ENCODE measurements at places on chromosomes 6 and 20.

GRCh38 chr20:13325033-13325432 lies 104.0 kb downstream of the ISM1 start:
- DNase-seq, result no peak

DNA sequence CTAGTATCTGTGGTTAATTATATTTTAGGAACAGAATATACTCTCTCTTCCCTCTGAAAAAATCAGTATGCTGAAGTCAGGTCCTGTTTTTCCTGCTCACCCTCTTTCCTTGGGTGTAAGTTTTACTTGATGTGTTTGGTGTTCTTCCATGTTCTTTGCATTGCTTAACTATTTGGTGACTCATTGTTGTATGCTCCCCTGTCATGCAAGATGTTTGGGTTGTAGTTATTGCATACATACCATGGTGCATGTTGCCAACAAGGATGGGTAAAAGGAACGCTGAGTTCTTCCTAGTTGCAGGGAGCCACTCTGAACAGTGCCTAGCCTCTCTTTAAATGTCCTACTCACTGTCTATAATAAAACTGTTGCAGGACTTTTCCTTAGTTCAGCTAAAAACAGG lies 207.9 kb upstream of the LAMP5 start:
- no peak for DNase-seq

GRCh38 chr20:52201395-52201794 lies 9.8 kb upstream of the ZFP64 start:
- DNase-seq, result no peak

- no peak for DNase-seq
These were observed 265.9 kb upstream of the FERMT1 start for GRCh38 chr20:6388671-6389197.

GRCh38 chr6:69343851-69344250 lies 453.0 kb downstream of the LMBRD1 start:
- no peak for DNase-seq

DNA sequence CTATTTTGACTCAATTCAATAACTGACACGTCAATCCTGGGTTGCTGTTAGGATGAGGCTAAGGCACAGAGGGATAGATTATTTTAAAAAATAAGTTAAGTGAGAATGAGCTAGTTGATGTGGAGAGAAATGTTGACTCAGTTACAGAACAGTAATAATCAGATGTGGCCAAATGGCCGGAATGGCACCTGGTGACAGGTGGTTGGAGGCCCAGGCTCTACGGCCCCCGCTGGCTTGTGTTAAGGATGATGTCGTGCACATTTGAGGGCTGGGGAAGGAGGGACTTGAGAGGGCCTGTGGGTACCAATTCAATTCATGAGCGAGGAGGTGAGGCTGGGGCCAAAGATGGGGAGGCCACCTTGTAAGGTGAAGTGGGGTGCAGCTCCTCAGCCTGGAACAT lies 31.7 kb downstream of the APCDD1L start:
- no peak for DNase-seq

- no peak for DNase-seq
These were observed 3.0 kb downstream of the THBS2 start for GRCh38 chr6:169250660-169251059.

GRCh38 chr6:110018486-110018885 lies 40.4 kb downstream of the GPR6 start:
- no peak for DNase-seq

- no peak for DNase-seq
These were observed 586.1 kb downstream of the RNF144B start for GRCh38 chr6:18973251-18973650.

DNA sequence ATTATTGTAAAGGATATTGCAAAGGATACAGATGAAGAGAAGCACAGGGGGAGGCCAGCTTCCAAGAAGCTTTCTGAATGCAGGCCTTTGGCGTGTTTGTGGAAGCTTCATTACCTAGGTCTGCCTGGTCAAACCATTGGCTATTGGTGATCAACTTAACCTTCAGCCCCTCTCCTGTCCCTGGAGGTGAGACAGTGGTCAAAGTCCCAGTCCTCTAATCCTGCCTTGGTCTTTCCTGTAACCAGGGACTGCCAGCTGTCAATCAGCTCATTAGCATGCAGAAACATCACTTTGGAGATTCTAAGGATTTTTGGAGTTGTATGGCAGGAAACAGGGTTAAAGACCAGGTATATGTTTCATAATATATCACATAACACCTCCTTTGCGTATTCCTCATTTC lies 13.0 kb downstream of the RIN2 start:
- no peak for DNase-seq

DNA sequence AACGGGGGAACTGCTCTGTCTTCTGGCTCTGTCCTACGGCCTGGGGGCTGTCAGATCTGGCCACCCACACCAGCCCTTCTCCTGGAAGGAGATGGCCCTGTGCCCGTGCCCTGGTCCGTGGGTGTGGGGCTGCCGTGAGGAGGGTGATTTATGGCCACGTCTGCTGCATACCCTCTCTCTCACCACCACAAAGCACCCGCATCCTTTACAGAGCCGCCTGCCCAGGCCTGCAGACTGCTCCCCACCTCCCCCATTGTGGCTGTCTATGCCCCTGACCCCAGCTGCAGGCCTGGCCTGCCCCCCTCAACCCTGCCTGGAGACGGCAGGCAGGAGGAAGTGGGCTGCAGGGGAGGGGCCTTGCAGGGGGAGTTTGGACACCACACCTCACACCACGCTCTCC lies 72.7 kb upstream of the GATA5 start:
- no peak for DNase-seq

GRCh38 chr20:39042279-39043150 lies 80.4 kb downstream of the DHX35 start:
- no peak for DNase-seq

GRCh38 chr6:129494099-129494498 lies 215.9 kb downstream of the ARHGAP18 start:
- no peak for DNase-seq

GRCh38 chr6:16804546-16805242 lies 43.4 kb upstream of the ATXN1 start:
- no peak for DNase-seq

DNA sequence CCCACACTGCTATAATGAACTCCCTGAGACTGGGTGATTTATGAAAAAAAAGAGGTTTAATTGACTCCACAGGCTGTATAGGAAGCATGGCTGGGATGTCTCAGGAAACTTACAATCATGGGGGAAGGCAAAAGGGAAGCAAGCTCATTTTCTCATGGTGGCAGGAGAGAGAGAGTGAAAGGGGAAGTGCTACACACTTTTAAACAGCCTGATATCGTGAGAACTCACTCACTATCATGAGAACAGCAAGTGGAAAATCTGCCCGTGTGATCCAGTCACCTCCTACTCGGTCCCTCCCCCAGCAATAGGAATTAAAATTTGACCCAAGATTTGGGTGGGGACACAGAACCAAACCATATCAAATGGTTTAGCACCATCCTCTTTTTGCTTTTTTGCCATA lies 116.6 kb upstream of the CEP162 start:
- no peak for DNase-seq

DNA sequence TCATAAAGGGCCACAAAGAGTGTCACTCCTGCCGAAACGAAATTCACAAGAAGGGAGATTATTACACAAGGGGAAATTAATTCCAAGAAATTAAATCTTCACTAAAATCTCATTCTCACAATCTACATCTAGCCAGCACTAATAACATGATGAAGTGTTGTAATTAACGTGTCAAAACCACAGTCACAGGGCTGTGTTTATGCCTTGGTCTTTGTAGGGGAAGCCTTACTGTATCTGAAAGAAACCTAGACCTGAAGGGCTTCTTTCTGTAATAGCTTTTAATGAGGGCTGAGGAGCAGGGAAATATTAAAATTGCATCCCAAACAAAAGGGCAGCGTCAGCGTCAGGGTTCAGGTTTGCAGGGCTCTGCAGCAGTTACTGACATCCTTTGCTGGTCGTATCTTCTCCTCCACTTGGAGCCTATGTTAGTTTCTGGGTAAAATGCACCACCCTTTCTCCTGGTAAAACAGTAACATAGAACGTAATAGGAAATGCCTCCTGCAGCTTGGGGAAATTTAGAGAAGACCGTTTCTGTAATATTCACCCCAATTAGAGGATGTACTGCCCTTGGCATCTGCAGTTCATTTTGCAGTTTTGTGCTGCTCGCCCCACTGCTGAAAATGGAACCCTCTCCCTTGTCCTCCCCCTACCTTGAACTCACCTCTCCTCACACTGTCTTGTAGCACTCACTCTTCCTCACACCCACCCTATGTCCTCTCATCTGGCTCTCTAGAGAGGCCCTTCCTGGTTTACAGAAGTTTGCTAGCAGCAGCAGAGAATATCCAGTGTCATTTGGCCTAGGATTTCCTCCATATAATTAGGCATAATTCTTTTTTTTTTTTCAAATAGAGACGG lies 109.0 kb upstream of the TRAF3IP2 start:
- DNase-seq, result no peak
